ENCODE measurements at places on chromosomes 6 and 20.

- H3K27me3 ChIP-seq: no peaks in the 10 kb centered on the region
- peak overlapping the region; percentile 37 for H3K27ac ChIP-seq
- peak overlapping the region; percentile 67 for H3K4me3 ChIP-seq
- H3K4me1 ChIP-seq: peaks cover 2% of the 10 kb centered on the region
- DNase-seq: no peak
These were observed 63.7 kb upstream of the CD2AP start for GRCh38 chr6:47413752-47414422.

DNA sequence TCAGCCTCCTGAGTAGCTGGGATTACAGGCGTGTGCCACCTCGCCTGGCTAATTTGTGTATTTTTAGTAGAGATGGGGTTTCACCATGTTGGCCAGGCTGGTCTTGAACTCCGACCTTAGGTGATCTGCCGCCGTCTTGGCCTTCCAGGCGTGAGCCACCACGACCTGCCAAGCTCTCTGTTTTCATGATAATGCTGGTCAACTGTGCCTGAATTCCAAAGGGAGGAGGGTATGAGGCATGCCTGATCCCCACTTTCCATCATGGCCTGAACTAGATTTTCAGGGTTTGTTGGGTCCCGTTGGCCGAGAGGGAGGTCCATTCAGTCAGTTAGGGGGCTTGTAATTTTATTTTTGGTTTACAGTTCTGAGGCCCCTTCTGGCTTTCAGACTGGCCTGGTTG lies 28.0 kb upstream of the ANGPT4 start:
- H3K4me1 ChIP-seq: no peaks in the 10 kb centered on the region
- H3K27ac ChIP-seq: no peak overlapping the region
- DNase-seq: no peak
- no peaks in the 10 kb centered on the region for H3K27me3 ChIP-seq

DNA sequence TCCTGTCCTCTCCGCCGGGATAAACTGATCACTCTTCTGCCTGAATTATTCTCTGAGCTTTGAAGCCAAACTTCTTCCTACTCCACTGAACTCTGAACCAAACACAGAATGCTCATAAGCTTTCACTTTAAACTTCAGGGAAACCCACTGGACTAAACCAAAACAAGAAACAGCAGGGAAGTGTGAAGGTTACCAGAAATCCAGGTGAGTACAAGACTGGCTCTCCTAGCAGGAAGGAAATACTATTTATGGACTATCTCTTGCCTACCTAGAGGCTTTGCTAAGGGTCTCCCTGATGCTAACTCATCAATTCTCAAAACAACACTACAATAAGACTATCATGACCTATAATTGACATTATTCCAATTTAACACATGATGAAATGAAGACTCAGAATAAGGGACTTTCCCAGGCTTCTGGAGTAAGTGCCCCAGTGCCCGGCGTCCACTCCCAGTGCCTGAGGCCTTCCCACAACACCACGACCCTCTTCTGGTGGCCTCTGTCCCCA lies 145.0 kb downstream of the ZDHHC14 start:
- peaks cover 4% of the 10 kb centered on the region for H3K4me1 ChIP-seq
- no peak overlapping the region for H3K4me3 ChIP-seq
- H3K27ac ChIP-seq: no peak overlapping the region
- no peaks in the 10 kb centered on the region for H3K27me3 ChIP-seq

- no peak for DNase-seq
- H3K4me3 ChIP-seq: peak overlapping the region; percentile 76
- peaks cover 43% of the 10 kb centered on the region for H3K36me3 ChIP-seq
These were observed 645 bp downstream of the DDX39B start for GRCh38 chr6:31541059-31541657.

DNA sequence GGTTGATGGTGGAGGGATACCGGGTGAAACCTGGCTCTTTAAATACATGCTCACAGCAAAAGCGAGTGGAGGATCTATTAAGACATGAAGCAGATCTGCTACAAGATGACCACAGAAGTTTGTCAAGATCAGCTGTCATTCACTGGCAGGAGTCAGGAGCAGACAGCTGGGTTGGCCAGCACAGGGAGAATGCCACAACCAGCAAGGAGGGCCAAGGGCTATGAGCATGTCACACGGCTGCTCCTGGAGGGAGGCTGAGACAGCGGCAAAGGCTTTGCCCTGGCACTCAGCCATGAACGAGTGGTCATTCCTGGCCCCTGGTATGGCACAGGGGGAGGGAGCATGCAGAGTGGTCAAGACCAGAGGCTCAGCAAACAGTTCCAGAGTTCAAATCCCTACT lies 77.6 kb downstream of the POPDC3 start:
- H3K27ac ChIP-seq: no peak overlapping the region
- DNase-seq: no peak
- H3K27me3 ChIP-seq: no peaks in the 10 kb centered on the region
- H3K4me1 ChIP-seq: no peaks in the 10 kb centered on the region

GRCh38 chr6:135465307-135465706 lies 32.2 kb downstream of the AHI1 start:
- H3K27ac ChIP-seq: no peak overlapping the region
- H3K4me1 ChIP-seq: no peaks in the 10 kb centered on the region
- H3K36me3 ChIP-seq: peaks cover 3% of the 10 kb centered on the region

GRCh38 chr20:63782051-63782471 lies 42.5 kb downstream of the SLC2A4RG start:
- H3K27ac ChIP-seq: no peak overlapping the region
- H3K4me1 ChIP-seq: no peaks in the 10 kb centered on the region
- H3K27me3 ChIP-seq: no peaks in the 10 kb centered on the region
- DNase-seq: no peak

GRCh38 chr6:28920281-28920680 lies 3.5 kb downstream of the TRIM27 start:
- no peak overlapping the region for H3K4me3 ChIP-seq
- no peak for DNase-seq

GRCh38 chr6:106564476-106564875 lies 64.8 kb downstream of the RTN4IP1 start:
- no peak for DNase-seq
- no peak overlapping the region for H3K27ac ChIP-seq
- H3K36me3 ChIP-seq: no peaks in the 10 kb centered on the region
- no peaks in the 10 kb centered on the region for H3K27me3 ChIP-seq
- H3K4me3 ChIP-seq: no peak overlapping the region
- H3K4me1 ChIP-seq: no peaks in the 10 kb centered on the region

GRCh38 chr20:24160563-24161281 lies 172.1 kb upstream of the GGTLC1 start:
- no peak for DNase-seq
- no peaks in the 10 kb centered on the region for H3K4me1 ChIP-seq
- H3K36me3 ChIP-seq: no peaks in the 10 kb centered on the region

GRCh38 chr6:130047088-130047995 lies 29.0 kb downstream of the L3MBTL3 start:
- H3K4me1 ChIP-seq: no peaks in the 10 kb centered on the region
- no peak overlapping the region for H3K27ac ChIP-seq
- H3K4me3 ChIP-seq: no peak overlapping the region
- H3K36me3 ChIP-seq: peaks cover 2% of the 10 kb centered on the region
- no peaks in the 10 kb centered on the region for H3K27me3 ChIP-seq

DNA sequence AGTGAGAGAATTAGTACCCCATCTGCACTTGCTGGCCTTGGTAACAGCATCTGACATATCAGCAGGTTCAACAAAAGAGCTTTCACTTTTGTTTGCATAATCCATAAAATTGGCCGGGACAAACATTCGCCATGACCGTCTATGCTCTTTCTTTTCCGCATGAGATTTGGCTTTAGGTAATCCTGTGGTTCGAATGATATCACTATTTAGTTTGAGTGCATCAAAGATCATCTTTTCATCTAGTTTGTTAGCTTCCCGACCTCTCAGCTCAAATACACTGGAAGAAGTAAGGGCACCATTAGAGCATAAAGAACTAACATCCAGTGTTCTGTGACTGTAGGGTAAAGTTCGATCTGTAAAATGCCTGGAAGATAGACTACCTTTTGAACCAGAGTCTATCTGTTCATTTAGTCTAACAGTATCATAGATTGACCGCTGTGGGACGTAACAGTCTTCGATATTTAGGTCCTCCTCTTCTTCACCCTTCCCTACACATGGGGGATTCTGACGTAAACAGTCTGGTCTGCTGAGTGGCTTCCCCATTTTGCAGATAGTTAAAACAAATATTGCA lies 101.6 kb downstream of the DST start:
- H3K27ac ChIP-seq: peak overlapping the region; percentile 96
- peaks cover 32% of the 10 kb centered on the region for H3K4me1 ChIP-seq
- H3K36me3 ChIP-seq: peaks cover 7% of the 10 kb centered on the region
- H3K4me3 ChIP-seq: peak overlapping the region; percentile 53

DNA sequence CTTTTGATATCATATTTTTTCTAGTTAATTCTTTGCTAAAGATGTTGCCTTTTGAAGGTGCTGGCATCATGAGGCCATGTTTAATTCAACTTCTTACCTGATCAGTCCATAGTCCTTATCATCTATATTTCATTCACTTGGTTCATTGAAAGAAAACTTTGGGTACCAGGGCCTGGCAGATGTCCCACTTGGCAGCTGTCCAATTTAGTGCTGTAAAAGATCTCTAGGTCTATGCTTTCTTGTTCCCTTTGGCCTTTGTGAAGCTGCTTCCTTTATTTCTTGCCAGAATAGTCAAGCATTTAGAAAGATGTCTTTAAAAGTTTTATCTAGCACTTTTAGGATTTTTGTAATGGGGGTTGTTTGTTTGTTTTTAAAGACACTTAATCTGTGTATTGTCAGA lies 61.7 kb upstream of the EYA4 start:
- H3K4me1 ChIP-seq: no peaks in the 10 kb centered on the region
- no peaks in the 10 kb centered on the region for H3K36me3 ChIP-seq
- H3K27ac ChIP-seq: no peak overlapping the region
- H3K4me3 ChIP-seq: no peak overlapping the region

- no peaks in the 10 kb centered on the region for H3K27me3 ChIP-seq
- no peak overlapping the region for H3K4me3 ChIP-seq
- DNase-seq: no peak
- H3K36me3 ChIP-seq: peaks cover 2% of the 10 kb centered on the region
- no peak overlapping the region for H3K27ac ChIP-seq
These were observed 2.8 kb upstream of the GINM1 start for GRCh38 chr6:149563203-149563927.

- no peaks in the 10 kb centered on the region for H3K27me3 ChIP-seq
- no peaks in the 10 kb centered on the region for H3K4me1 ChIP-seq
- peaks cover 21% of the 10 kb centered on the region for H3K36me3 ChIP-seq
- no peak overlapping the region for H3K27ac ChIP-seq
These were observed 185.1 kb downstream of the SMOC2 start for GRCh38 chr6:168626046-168626602.
